ENCODE measurements at places on chromosomes 5 and 9. TPM values are rescaled to one million over a fixed set of nuclear protein-coding genes. Genes with fewer than 3 reads are reported as not detected.
A peak's percentile ranks its signal among the peaks of the same experiment; 100 is the strongest.

DNA sequence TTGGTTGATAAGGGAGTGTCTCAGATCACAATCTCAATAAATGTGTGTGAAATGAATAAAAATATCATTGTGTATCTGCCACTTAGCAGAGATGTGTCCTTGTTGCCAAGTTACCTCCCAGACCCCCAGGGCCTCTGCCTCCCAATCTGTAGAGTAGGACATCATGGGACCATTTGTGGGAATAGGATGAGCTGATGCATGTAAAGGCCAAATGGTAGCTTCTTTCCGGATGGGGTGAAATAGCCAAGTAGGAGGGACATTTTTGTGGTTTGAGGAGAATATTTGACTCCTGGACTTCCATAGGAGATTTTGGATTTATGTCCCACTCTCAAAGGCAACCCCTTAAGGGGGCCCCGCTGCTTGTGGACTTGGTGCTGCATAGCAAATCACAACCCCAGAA, 82.6 kb upstream of the HRH2 start:
- DNase-seq, result no peak

GPX8 gene
- 38.8 TPM for total RNA-seq

- DNase-seq, result peak; percentile 100
These were observed 6.3 kb upstream of the IRX2 start for GRCh38 chr5:2757563-2758351.

EGFLAM gene
- total RNA-seq, result 9.3 TPM

GRCh38 chr5:176934309-176934930, 35.3 kb upstream of the HK3 start:
- DNase-seq, result no peak

GRCh38 chr9:22913518-22913917, 466.9 kb downstream of the DMRTA1 start:
- DNase-seq, result no peak

DNA sequence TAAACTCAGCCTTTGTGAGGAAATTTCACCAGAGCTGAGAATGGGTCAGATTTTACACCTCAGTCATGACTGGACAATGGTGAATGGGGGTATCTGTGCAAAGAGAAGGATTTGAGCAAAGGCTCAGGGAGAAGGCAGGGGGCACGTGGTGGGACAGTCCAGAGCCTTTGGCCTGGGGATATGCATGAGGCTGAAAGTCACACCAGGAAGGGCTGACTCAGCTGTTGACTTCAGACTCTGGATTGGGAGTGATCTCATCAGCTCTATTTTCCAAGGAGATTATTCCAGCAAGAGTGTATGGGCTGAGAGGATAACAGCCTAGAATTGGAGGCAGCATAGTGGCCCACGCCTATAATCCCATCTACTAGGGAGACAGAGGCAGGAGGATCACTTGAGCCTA, 53.6 kb downstream of the SAXO1 start:
- peak; percentile 18 for DNase-seq

SLCO6A1 gene
- not detected for total RNA-seq

- no peak for DNase-seq
These were observed 633.8 kb downstream of the SEMA5A start for GRCh38 chr5:8912106-8912505.

GRCh38 chr5:35209862-35210261, 20.4 kb downstream of the PRLR start:
- DNase-seq, result no peak

GRCh38 chr9:22119522-22120158, 110.5 kb upstream of the CDKN2B start:
- DNase-seq, result no peak

- DNase-seq, result no peak
These were observed 70.6 kb downstream of the TENT4A start for GRCh38 chr5:6783787-6784186.

- no peak for DNase-seq
These were observed 16.3 kb downstream of the KLF9 start for GRCh38 chr9:70398145-70398556.

GRCh38 chr9:137761793-137762192, 115.8 kb upstream of the CACNA1B start:
- no peak for DNase-seq

CCDC192 gene
- not detected for total RNA-seq

- DNase-seq, result no peak
These were observed 5.2 kb upstream of the LMX1B start for GRCh38 chr9:126608551-126608950.

DNA sequence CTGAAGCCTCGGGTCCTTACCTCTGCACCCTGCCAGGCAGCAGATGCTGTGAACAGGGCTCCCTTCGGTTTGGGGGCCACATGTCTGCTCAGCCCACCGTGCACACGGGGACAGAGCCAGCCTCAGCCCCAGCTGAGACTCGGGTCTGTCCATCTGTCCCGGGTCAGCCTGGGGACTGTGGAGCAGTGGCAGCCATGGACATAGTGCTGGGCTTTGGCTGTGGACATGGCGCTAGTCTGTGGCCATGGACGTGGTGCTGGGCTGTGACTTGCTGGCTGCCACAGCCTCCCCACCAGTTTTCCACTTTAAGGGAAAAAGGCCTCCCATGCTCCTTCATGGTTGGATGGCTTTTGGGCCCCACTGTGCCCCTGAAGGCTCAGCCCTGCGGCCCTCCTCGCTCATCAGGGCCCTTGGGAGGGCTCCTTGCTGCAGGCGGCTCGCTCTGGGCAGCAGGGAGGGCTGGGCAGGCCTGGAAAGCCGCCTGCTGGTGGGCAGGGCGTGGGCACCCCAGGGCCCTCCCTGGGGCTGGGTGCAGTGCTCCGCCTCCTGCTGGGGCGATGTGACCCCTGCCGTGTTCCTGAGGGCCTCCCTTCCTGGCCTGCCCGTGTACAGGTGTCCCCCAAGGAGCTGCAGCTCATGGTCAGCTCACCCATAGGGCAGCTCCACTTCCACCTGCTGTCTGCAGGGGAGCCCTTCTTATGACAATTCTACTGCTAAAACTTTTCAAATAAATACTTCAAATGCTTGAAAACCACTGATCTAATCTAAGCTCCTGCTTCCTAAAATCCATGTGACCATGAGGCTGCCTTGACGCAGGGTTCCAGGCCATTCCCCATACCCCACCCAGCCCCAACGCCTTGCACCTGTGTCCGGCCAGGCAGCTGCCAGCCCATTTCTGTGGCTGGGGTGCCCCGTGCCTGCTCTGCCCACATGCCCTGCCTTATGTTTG, 112.1 kb upstream of the LMX1B start:
- DNase-seq, result no peak

GRCh38 chr9:23413541-23413940, 412.5 kb downstream of the ELAVL2 start:
- no peak for DNase-seq

Data from MCF 10A (cell line).